NAMALWA (cell line): ENCODE measurements at places on chromosomes 4 and X.

DNA sequence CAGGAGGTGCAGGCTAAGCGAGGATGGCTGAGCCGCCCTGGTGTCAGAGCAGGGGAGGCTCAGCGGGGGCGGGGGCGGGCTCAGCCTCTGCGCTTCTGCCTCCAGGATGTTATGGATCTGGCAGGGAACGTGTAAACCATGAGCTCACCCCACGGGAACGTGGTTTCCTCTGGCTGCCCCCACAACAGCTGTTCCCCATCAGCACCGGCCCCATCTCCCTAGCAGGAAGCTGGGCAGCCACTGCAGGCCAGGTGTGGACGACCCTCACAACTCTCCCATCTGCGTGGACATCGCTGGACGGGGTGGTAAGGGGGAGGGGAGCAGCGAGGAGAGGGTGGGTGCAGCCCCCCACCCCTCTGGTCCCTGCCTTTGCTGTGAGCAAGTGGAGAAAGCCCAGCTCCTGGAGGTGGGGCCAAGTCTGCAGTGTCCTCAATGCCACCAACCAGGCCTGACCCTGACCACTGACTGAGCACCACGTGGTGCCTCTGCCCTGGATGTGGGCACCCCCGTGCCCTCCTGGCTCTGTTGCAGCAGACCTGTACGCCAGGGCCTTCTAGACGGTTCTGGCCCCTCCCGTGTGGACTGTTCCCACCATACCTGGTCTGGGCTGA is 28.1 kb upstream of the SPON2 start:
- DNase-seq: no peak

GRCh38 chrX:132188175-132188574 is 31.1 kb downstream of the RAP2C start:
- no peak for DNase-seq

- DNase-seq: no peak
These were observed 89.0 kb downstream of the SPRY1 start for GRCh38 chr4:123485601-123486000.

DNA sequence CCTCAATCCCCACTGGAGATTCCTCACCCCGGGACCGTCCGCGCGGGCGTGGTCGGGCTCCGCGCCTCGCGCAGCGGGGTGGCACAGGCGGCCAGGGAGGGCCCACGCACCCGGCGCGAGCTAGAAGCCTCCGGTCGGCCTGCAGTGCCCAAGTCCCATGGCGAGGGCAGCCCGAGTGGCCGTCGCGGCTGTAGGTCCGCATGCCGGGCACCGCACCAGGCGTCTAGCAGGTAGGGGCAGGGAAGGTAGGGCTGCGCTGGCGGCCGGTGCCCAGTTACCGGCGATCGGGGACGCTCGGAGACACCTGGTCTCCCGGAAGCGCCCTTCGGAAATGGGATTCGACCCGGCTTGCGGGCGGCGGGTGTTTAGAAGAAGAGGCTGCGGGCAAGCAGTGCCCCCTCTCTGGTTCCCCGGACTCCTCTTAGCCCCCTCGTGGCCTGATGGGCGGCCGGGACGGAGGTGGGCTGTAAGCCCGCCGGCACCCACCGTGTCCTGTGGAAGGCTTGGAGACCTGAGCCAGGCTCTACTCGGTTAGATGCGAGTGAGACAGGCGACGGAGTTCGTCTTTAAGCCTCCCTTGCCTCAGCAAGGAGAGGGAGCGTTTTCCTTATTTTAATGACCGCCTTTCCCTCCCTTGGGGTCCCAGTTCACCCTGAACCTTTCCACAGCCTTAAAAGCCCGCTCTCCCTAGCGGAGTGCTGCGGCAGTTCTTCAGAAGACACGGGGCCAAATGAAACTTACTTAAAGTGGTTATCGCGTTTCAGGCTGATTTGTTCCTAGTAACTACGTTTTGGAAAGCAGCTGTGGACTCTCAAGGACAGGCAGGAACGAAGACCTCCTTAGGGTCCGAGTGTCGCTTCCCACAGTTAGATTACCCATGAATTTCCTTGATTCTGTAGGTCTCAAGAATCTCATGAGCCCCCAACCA is 821 bp downstream of the SLITRK2 start:
- DNase-seq: no peak

- peak; percentile 74 for DNase-seq
These were observed at the start of gene MSN for GRCh38 chrX:65667503-65668376. Gene MSN (plus strand): TSS chrX:65667654. CDS start chrX:65667842, 188 bp downstream.

GRCh38 chrX:139691843-139692505 is 16.0 kb downstream of the MCF2 start:
- DNase-seq: no peak

- DNase-seq: peak; percentile 47
These were observed 39.9 kb downstream of the TXLNG start for GRCh38 chrX:16826207-16826606.

- DNase-seq: no peak
These were observed 603 bp downstream of the NDNF start for GRCh38 chr4:121071640-121072223.

DNA sequence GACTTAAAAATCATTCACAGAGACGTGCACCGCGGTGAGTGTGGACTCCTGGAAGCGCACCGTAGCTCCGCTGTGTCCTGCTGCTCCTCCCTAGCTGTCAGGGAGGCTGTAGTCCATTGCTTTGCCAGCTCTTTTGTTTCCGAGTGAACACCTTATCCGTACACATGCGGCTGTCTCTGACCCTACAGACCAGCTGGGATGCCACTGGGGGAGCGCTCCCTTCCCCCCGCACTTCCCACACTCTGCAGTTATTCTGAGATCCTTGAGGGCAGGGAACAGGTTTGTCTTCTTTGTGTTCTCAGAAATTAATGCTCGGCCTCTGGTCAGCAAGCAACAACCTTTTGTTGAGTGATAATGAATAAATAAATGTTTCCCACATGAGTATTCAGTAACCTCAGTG is 33.7 kb upstream of the MSANTD1 start:
- no peak for DNase-seq

DNA sequence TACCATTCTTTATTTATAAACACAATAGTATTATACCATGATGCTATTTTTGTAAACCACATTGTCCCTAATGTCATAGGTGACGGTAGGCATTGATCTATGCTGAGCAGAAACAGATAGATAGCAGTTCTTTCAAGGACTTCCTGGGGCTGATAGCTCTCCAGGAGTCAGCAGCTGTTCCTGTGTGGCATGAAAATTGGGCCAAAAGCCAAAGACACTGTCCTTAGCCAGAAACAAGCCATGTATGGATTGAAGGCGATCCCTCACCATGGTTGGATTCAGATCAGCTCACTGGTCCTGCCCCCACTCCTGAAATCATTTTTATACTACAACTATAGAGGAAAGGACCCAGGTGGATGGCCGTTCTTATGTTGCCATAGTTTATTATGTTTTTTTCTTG is 53.6 kb downstream of the DDX60 start:
- DNase-seq: no peak

- DNase-seq: no peak
These were observed 131.5 kb downstream of the QDPR start for GRCh38 chr4:17380347-17380746.

DNA sequence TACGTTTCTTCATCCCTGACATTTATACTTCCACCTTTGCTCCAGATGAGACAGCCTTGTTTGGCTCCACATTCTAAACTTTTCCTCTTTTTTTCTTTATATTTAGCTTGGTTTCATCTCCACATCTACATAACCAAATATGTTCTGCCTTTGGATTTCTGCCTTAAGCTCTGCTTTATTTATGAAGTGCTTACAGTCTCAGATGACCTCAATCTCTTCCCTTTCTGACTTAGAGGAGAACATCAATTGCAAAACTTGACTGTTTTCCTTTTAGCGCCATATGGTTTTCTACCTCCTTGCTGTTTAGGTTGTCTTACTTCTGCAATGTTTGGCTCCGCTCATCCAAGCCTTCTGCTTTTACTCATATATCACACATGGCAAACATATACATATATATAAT is 7.5 kb downstream of the ASB5 start:
- DNase-seq: no peak

GRCh38 chr4:121873604-121874003 is 3.3 kb upstream of the BBS7 start:
- no peak for DNase-seq

GRCh38 chr4:2768921-2769336 is 12.8 kb upstream of the TNIP2 start:
- no peak for DNase-seq

GRCh38 chrX:47579537-47579936 is 2.7 kb upstream of the TIMP1 start:
- no peak for DNase-seq

DNA sequence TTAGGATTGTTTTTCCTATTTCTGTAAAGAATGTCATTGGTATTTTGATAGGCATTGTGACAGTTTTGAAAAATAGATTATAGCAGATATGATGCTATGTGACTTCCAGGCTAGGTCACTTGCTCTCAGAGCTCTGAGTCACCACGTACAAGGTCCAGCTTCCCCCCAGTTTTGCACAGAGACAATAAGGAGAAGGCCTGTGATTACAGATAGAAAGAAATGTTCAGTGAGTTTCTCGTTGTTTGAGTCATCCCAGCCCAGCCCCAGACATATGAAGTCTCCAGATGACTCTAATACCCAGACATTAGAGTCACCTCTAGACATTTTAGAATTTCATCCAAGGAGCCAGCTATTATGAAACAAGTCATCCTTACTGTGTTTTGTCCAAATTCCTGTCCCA is 57.2 kb downstream of the MFAP3L start:
- DNase-seq: no peak

- no peak for DNase-seq
These were observed 44.2 kb upstream of the PCDH18 start for GRCh38 chr4:137576446-137576845.

DNA sequence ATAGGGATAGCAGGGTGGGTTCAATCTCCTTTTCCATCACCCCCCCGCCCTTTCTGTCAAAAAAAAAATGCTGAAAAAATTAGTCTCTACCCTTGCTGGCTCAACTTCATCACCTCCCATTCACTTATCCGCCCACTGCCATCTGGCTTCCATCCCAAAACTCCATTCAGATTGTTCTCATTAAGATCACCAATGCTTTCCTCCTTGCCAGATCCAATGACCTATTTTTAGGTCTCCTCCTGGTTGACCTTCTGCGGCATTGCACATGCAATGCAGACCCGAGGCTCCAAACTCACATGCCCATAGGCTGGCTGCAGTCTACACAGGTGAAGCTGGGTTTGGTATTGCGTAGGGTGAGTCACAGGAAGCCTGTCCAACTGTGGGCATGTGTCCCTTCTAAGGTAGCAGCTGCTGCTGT is 21.1 kb upstream of the STIM2 start:
- no peak for DNase-seq

DNA sequence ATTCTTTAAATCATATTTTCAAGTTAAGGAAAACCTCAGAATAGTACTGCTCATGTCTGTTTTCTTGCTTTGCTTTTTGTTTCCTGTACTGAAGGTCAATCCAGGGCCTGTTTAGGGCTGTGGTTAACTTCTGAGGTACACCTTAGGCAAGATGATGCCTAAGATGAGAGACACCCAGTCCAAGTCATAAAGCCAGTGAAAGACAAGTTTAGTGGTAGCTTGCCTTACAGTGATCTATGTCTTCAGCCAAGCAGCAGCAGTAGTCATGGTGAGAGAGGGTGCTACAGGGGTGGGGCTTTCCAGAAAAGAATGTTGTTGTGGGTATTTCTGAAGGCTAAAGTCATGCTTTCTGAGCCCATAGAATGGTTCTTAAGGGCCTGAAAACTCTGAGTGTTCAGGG is 173.7 kb downstream of the VSIG4 start:
- no peak for DNase-seq

DNA sequence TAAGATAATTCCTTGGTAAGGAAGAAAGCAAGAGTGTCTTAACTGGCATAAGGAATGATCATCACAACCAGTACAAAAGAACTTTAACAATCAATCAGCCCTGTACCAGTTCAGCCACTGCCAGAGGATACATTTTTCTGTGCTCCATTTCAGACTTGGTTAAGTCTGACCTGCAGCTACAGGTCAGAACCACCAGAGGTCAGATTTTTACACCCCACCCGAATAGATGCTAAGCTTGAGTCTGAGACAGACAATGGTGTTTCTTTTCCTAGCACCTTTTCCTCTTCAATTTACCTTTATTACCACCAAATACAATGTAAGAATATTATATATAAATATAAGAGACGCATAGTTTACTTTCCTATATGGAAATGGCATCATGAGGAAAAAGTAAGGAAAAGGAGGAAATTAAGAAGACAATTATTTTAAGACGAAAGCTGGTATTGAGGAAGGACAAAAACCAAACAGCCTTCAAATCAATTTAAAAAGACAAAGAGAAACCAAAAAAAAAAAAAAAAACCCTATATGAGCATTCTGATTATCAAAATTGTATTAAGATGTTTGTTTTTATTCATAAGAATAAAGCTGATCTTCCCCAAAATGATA is 215.3 kb upstream of the TTC29 start:
- peak; percentile 58 for DNase-seq

DNA sequence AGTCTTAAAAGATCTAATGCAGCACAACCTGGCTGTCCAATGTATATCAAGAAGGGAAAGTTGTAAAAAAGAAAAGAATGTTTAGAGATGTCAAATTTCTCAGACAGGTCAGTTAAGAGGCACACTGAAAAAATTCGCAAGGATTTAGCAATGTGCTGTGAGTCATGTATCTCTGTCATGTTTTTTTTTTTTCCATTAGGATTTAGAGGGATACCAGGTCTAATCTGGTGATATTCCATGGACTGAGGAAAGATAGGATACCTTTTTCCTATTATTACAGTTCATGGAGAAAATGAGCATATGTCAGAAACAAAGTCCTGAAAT is 815.4 kb upstream of the PCDH10 start:
- DNase-seq: no peak

GRCh38 chr4:66328803-66329574 is 658.7 kb upstream of the EPHA5 start:
- DNase-seq: no peak

DNA sequence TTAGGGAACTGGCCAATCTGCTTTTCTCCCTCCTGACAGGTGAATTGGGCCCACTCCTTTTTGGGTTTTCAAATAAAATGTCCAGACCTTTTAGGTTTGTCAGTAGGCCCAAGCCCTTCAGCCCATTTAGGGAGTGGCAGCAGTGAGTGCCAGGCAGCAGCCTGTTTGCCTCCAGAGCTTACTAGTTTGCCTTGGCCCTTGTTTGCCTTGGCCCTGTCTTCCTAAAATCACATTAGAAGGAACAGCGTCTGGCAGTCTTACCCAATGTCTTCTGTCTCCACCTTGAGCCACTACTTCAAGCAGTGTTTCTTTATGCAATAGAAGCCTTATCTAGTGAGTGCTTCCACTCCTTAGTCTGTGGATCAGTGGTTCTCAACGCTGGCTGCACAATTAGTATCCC is 117.1 kb downstream of the TMEM164 start:
- DNase-seq: no peak

DNA sequence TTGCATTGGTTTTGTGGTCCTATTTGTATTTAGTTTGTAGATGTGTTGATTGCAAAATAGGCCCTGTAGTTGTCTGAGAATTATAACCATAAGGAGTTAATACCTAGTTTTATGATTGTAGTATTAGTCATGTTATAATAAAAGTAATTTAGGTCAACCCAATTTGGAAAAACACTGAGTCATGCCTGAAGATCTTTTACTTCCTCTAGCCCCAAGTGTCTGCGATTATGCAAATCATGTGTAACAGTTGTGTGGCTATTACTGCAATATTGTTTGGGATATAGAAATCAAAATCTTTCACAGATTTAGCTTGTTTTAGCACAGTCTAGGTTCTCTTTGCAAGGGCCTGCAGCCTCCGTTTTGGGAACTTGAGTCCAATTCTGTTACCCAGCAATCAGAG is 12.6 kb downstream of the SRD5A3 start:
- peak; percentile 56 for DNase-seq

- peak; percentile 6 for DNase-seq
These were observed 26.6 kb downstream of the VSIG4 start for GRCh38 chrX:66013194-66013816.
